ENCODE measurements at places on chromosomes 2 and 18.

GRCh38 chr2:168734199-168734760 is 68.2 kb upstream of the NOSTRIN start:
- DNase-seq: no peak

GRCh38 chr2:142521492-142521891 is 356.0 kb upstream of the KYNU start:
- DNase-seq: no peak

- peak; percentile 4 for DNase-seq
These were observed 1.1 kb downstream of the PRKRA start for GRCh38 chr2:178449700-178450523.

DNA sequence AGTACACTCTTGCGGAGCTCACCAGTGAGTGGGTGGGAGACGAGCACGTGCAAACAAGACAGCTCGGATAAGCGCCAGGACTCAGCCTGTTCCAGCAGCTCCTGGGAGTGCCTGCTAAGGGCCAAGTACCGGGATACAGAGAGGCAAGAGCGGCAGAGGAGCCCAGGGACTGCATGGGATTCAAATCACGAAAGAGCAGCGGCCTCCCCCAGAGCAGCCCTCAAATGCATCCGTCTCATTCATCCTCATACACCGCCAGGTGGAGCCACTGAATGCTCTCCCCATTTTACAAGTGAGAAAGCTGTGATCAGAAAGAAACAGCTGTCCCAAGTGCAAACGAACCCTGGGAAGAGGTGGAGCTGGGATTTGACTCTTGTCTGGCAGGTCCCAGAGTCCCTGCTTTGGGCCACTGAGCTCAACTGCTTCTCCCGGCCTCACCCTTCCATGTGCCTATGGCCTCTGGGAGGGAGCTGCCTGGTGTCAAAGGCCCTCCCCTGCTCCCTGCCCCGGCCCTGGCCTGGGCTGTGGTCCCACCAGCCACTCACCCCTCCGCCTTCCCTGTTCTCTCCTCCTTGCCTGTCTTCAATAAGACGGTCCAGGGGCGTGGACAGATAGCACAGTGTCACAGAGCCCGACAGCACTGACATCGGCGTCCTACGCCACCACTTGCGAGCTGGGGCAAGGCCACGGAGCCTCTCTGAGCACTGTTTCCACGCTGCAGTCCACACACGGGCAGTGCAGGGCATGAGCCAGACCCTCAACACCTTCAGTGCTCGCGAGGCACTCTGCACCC is 72.8 kb upstream of the TAF1B start:
- DNase-seq: peak; percentile 39

DNA sequence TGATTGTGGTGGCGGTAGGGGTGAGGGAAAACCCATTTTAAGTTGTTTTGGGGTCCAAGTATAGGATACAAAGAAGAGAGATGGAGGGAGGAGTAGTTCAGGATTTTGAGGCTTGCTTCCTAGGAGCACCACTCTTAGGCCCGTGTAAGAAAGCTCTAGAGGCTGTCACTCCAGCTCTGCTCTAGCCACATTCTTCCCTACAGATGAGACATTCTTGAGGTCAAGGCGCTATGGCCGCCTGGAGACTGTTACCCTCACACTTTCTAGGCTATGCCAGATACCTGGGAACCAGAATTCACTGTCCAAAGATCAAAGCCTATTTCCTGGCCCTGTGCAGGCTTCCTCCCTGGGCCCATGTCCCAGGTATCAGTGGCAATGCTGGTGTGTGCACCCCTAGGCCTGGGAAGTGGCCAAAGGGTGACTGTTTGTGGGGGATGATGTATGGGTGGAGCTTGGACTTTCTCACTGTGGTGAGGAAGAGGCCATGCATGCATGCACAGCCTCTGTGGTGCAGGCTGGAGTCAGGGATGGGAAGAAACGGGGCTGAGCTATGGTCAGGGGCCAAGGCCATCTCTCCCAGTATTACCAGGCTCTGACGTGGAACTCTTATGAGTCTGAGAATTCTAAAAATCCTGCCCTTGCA is 7.0 kb upstream of the TTL start:
- DNase-seq: no peak

DNA sequence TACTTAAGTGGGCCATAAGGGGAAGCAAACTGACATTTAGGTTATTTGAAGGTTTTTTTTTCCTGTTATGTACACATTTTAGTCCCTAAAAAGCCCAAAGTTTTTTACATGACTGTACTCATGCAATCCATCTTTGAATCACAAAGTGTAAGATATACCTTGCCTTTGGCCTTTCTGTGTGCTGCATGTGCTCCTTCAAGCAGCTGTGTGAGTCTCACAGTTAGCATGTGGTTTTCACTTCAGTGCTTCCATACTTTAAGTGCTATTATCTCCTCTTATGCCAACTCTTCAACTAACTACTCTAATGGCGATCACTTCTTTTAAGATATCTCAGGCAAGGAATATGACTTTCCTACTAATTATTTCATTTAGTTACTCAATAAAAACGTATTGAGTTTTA is 597.1 kb upstream of the ACVR2A start:
- DNase-seq: no peak

DNA sequence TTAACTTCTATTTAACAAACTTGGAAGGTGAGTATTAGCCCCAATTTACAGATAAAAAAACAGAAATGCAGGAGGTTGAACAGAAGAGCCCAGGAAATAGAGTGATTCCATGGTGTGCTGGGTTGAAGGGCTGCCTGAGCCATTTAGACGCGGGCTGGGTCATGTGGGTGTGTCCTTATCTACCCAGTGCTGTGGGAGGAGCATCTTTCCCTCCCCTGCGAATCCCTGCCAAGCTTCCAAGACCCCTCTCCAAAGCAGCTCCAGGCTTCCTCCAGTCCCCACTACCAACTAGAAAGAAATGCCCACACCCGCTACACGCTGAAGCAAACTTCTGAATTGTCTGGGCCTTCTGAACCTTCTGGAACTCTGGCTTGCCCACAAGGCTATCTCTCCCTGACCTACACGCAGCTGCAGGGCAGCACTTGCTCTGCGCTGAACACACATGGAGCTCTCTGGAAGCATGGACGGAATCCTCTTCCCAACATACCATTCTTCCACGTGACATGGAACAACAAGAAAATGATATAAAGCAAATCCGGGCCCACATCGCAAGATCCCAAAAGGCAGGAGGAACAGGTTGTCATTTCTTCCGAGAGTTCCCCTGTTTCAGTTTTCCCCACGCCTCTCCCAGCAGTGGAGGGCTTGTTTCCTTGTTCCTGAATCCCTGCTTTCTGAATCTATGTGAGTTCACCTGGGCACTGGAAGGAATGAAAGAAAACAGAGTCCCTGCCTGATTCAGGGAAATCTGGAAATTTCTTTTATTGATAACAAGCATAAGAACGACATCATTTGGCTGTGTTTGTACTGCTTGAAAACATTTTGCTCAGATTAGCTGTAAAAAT is 562.7 kb upstream of the ID2 start:
- DNase-seq: no peak

Measured in LoVo (cell line).